ENCODE measurements at places on chromosomes 11 and 22.

GRCh38 chr11:73308961-73309919, 1.2 kb downstream of the ARHGEF17 start:
- DNase-seq: no peak

- no peak for DNase-seq
These were observed 1120.9 kb upstream of the CCDC90B start for GRCh38 chr11:84407091-84407490.

DNA sequence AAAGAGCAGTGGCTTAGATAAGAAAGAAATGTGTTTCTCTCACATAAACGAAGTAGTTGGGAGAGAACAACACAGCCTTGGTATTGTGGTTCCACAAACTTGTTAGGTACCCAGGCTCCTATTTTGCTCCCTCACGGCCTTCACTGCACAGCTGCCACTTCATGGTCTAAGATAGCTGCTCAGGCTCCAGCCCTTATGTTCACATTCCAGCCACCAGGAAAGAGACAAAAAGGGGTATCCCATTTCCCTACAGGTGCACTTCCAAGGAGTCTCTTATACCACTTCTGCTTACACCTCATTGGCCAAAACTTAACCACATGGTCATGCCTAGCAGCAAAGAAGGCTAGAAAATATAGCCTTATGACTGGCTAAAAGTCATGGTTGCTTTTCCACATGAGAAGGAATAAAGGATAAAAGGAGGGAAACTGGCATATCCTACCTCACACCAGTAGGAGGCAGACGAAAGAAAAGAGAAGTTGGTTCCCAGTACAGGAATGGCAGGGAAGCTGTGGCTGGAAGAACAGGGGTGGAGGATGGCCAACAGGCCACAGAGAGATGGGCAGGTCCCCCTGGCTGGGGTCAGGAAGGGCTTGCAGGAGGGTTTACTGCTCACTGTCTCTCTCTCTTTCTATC, 5.4 kb upstream of the HDHD5 start:
- DNase-seq: no peak

DNA sequence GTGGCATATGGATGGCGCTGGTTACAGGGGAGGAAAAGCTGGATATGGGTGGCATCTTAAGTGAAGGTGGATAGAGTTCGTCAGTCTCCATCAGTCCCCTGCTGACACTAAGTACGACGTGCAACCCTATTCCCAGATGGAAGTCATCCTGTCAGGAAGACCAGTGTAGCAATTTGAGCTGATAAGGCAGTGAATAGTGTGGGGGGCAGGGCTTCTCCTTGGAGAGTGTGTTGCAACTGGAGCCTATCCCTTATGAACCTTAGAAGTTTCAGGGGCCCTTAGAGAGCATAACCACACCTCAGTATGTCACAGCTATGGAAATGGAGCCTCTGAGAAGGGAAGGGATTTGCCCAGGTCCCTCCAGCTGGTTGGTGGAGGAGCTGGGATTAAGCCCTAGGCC, 36.1 kb upstream of the ANKK1 start:
- DNase-seq: no peak

DNA sequence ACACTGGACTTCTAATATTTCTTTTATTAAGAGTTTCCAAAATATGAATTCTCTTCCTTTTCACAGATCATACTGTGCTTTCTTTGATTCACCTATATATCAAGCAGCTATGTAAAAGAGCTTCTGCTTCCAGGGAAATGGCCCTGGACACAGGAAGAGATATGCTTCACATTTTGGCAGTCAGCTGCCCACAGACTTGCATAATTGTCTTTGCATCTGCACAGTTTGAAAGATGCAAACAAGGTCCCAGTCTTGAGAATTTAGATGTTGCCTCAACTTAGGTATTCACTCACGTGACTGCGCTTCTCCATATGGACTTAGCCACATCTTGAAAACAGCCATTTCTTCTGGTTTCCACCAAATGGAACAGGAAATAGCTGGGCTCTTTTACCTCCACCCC, 92.3 kb upstream of the POU2AF2 start:
- DNase-seq: no peak

DNA sequence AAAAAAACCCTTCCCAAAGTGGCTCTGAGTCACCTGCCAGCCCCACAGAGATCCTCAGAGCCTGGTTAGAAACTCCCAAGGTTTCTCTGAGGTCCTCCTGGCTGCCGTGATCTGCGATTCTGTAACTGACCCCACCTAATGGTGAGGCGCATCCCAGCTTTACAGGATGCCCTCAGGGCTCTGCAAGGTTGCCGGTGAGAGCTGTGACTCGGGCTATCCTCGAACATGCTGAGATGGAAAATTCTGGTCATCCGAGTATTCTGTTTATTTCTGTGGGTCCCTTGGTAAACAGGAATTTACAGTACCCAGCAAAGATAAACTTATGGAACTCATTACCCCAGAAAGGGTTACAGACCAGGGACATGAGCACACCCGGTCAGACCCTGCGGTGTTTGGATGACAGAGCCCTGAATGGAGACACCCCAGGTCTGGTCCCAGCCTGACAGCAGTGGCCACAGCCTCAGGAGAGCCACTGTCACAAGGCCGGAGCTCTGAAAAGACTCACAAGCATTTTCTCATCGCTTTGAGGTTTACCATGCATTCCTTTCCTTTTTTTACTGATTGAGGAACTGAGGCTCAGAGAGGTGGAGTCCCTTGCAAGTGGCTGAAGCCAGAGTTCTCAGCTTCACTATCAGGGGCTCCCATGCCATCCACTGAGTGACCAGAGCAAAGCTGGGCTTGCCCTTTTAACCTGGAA, 22.2 kb downstream of the LIF start:
- DNase-seq: no peak

DNA sequence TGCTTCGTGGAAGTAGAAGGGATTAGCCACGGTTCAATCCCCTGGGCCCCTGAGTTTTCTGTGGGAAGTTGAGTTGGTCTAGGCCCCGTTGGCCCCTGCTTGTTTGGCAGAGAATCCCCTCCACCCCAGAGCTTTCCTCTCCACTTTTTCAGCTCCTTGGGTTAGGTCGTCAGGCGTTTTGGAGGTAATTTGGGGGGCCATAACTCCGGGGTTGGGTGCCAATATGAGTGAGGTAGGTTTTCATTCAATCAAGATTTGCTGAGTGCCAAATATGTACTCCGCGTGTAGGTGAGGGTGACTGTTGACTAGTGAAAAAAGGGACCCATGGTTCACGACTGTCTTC, 590 bp downstream of the ATG13 start:
- DNase-seq: no peak

- DNase-seq: no peak
These were observed 40.2 kb downstream of the RRP8 start for GRCh38 chr11:6563121-6563619.

- no peak for DNase-seq
These were observed 1022.8 kb downstream of the BRD1 start for GRCh38 chr22:48804811-48805301.

DNA sequence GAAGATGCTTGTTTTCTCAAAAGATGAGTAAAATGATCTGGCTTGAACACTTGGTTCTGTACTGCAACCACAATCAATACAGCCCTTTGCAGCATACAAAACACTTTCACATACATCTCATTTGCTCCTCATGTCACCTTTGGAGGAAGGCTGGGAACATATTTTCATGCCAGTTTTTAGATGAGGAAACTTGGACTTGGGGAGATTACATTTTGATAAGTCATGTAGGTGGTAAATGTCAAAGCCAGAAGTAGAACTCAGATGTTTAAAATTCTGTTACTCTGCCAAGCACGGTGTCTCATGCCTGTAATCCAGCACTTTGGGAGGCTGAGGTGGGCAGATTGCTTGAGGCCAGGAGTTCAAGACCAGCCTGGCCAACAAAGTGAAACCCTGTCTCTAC, 121.8 kb downstream of the MICAL2 start:
- DNase-seq: no peak

DNA sequence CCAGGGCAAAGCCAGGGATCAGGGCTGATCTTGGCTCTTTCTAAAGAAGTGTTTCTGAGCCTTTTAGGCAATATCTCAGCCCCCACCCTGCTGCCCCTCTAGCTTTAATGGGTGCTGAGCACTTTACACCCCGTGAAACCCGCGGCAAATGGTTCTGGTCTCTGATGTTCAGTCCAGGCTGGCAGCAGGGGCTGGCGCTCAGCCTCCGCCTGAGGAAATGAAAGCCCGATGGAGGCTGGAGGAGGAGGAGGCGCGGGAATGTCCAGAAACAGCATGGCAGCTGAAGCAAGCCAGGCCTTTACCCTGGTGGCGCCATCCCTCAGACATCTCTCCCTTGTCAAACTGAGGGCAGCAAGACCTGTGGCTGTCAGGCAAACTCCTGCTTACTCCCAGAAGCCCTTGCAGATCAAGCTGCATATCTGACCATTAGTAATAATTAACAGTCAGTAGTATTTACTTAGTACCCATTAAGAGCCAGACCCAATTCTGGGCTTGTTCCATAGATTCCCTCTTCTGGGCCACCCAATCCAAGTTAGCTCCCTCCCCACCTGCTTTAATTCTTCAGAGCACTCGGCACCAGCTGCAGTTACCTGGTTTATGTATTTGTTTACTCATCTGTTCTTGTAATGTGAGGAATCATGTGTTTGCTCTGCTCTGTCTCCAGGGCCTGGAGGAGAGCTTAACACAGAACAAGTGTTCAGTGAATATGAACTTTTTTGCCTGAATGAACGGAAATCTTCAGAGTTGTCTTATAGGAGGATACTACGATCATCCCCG, 15.0 kb upstream of the ALX4 start:
- no peak for DNase-seq

DNA sequence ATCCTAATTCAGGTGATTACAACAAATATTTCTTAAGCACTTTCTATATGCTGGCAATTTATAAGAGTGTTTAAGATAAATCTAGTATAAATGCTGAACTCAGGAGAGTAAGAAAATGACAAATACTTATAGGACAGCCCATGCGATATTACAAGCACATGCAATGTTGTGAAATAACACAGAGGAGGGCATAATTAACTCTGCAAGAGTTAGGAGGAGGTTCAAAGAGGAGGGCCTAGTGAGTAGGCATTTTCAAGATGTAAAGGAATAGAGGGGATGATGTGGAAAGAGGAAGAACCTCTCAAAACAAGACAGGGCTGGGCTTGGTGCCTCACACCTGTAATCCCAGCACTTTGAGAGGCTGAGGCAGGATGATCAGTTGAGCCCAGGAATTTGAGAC, 37.1 kb upstream of the IL17RA start:
- DNase-seq: no peak

DNA sequence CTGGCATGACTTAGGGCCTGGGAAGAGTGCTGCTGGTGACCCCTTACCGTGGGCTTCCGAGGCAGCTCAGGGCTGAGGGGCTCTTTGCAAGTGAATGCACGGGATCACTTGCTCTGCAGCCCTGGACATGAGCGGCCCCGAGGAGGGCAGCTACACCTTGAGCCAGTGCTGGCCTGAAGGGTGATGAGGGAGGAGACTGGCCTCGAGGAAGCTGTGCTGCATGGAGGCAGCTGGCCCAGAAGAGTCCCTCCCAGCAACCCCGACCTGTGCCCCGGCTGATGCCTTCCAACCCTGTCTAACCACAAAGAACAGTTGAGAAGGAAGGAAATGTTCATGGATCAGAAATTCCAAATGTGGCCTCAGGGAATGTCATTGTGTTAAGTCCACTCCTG, 45.2 kb downstream of the TBX1 start:
- no peak for DNase-seq

DNA sequence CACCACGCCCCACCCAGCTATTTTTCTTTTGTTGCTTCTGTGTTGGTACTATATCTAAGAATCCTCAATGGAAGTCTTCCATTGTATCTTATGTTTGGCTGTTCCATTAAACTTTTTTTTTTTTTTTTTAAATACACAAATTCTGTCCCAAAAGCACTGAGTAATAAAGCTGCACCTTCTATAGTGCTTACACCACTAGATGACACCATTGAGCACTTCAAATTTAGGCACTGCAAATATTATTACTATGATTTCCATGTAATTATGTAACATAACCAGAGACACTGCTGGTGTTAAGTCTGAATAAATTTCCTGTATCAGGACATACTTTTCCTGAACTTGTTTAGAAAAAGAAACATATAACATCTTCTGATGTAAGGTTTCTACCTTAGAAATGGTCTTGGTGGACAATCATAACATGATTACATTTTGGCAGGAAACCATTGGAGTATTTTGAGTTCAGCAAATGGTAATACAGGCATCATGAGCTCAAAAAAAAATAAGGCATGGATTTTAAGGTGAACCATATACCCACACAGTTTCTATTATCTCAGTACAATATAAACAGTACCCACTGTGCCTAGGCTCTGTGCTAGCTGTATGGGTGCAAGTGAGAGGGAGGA, 110.5 kb downstream of the ATG16L2 start:
- DNase-seq: no peak

- no peak for DNase-seq
These were observed 719 bp downstream of the TALDO1 start for GRCh38 chr11:748007-748359.

GRCh38 chr11:75673977-75674582, 5.2 kb upstream of the MAP6 start:
- DNase-seq: peak; percentile 63

GRCh38 chr11:31808721-31809540, 2.2 kb downstream of the PAX6 start:
- no peak for DNase-seq

- DNase-seq: no peak
These were observed 41.9 kb upstream of the WNT11 start for GRCh38 chr11:76248210-76248609.

DNA sequence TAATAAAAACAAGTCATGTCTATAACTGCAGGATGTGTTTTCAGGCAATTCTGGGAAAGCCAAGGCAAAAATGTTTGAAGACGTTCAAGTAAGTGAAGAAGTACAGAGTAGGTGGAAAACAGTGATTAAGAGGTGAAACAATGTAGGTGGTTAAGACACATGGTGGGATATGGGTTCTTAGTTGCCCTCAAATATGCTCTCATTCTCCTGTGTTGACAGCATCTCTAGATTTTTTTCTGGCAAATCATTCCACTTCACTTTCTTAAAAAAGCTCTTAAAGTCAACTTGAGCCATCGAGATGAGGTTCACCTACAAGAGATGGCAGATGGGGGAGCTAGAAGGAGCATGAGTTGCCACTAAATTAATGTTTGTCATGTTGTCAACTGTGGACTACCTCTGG, 1041.0 kb upstream of the CNTN5 start:
- no peak for DNase-seq

- DNase-seq: no peak
These were observed at the start of gene OR51B5 for GRCh38 chr11:5343474-5344335. OR51B5 (minus strand) TSS chr11:5343524; CDS start chr11:5343524, 0 bp downstream.

DNA sequence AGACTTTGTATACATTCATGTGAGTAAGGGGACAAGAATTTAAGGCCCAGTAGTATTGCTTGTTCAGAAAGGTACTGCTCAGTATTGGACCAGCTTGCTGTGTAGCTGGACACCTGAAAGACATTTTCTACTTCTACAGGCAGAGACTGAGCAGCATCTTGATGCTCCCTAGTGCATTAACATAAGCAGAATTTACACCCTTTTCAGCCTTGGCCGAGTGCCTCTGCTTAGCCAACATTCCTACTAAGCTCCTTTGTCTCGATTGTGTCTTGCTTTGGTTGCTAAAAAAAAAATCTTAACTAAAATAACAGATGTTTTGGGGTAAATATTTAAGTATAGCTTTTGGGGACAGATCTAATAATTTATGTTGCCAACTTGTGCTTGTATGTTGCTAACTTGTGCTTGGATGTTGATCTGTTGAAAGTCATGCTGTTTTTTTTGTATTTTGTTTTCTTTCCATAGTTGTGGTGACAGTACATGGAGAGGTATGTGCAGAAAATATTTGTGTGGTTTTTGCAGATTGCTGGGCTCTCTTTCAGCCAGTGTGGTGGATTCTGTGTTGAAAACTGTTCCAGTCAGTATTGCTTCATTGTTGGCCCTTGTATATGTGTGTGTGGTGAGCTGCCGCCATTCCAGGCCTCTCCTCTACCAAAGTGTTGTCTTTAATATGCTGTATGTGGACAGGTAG, 3.7 kb downstream of the PTS start:
- DNase-seq: no peak
